ENCODE measurements at places on chromosomes 7 and 10.

- DNase-seq, result no peak
Measured at GRCh38 chr10:971150-971542, 17.1 kb upstream of the GTPBP4 start.

DNA sequence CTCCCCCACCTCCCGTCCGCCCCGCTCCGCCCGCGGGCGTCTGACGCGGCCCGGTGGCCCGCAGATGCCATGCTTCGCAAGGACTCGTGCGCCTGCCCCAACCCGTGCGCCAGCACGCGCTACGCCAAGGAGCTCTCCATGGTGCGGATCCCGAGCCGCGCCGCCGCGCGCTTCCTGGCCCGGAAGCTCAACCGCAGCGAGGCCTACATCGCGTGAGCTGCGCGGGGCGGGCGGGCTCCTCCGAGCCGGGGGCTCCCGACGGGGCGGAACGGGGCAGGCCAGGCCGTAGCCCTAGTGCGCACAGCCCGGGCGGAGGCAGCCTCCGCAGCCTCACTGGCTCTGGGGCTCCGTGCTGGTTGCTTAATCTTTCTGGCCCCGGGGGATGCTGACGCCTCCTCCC is 2.8 kb downstream of the ASIC3 start:
- DNase-seq, result peak; percentile 64

GRCh38 chr7:130409067-130409711 is 28.9 kb downstream of the CPA1 start:
- DNase-seq, result no peak

GRCh38 chr10:119100434-119101238 is 3.3 kb upstream of the DENND10 start:
- no peak for DNase-seq

GRCh38 chr7:40283391-40283790 is 148.6 kb downstream of the SUGCT start:
- no peak for DNase-seq

DNA sequence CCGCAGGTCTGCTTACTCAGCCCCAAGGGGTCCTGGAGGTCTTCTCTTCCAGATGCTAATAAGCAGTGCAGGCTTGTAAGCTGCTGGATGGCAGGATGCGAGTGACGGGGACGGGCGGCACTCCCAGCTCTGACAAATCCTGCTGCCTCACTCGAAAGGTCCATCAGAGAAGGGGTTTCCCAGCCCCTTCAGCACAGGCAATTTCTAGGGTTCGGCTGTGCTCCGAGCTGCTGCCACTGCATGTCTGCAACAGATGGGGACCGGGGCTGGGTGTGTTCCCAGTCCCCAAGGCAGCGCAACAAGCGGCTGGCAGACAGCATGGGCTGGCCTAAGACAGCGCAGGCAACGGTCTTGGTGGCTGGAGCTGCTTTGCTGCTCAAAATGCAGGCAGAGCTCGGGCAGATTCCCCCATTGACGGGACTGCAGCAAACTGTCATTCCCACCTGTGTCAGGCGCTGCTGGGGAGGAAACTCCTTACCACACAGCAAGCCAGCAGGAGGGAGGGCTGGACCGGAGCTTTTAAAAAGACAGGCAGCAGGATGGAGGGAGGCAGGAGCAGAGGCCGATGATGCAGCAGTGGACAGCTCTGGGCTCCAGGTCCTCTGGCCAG is 62.4 kb downstream of the PRKAG2 start:
- no peak for DNase-seq

- DNase-seq, result no peak
Measured at GRCh38 chr10:124996854-124997215, 54.9 kb downstream of the ZRANB1 start.

DNA sequence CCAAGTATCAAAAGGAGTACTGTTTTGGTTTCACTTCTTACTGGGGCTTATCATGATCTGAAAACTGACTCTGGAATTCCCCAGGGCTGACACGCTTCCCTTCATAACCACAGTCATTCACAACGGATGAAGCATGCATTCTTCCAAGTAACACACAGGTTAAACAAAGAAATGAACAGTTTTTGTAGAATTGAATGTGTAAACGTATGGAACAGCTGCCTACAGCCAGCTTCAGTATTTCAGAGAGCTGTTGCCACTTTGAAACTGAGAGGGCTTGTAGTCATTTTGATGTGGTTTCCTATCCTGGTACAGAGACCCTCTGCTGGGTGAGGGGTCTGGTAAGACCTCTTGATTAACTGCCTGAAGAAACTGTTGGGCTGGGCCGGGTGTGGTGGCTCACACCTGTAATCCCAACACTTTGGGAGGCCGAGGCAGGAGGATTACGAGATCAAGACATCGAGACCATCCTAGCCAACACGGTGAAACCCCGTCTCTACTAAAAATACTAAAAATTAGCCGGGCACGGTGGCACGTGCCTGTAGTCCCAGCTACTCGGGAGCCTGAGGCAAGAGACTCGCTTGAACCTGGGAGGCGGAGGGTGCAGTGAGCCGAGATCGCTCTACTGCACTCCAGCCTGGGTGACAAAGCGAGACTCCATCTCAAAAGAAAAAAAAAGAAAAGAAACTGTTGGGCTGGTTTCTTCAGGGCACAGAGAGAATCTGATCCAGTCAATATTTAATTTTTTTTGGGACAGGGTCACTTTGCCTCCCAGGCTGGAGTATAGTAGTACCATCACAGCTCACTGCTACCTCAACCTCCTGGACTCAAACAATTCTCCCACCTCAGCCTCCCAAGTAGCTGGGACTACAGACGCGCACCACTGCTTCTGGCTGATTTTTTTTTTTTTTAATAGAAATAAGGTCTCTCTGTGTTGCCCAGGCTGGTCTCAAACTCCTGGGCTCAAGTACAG is 4.7 kb downstream of the NFE2L3 start:
- peak; percentile 44 for DNase-seq

DNA sequence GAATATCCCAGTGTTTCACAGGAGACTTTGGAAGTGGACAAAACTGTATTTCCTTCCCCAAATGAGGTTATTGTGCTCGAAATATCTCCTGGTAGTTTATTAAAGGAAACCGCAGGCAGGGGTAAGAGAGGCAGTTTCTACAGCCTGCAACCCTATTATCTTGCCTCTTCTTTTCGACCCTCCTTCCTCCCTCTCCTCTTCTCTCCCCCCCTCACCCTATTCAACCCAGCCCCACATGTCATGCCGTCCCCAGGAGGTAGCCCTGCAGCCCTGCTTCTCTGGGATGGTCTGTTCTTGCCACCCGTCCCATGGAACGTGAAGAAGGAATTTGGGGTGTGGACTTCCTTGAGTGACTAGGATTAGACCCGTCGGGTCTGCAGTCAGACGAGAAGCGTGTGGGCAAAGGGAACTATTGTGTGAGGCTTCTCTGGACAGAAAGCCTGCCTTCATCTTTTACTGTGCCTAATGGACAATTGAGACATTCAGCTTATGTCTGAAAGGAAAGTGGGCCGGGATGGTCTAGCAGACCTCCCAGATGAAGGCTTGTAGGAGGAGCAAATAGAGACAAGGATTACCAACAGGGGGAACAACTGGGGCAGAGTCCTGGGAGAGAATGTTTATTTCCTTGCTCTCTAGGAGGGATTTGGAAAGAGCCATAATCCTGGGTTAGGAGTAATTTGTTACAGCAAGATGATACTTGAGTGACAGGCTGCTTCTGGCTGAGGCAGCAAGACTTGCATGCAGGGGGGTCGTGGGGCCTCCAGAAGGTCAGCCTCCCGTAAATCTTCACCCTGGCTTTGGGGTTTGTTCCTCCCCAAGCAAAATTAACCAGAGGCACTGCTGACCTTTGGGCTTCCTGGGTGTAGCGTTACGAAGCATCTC is 77.8 kb downstream of the TCF7L2 start:
- DNase-seq, result no peak

DNA sequence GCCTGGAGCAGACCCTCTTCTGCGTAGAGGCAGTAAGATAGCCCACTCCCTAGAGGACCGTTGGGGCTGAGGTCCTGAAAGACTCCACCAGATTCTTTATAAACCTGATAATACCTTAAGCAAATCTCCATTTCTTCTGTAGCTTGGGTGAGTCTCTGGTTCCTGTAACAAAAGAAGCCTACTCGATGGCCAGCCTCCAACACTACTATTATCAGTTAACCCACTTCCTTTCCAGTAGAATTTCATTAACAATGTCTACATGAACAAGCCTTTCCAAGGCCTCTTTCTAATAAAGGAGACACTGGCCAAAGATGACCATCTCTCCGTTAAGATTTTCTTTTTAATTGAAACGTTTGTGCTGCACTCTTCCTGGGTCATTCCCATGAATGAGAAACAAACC is 201.7 kb upstream of the KCTD7 start:
- no peak for DNase-seq

DNA sequence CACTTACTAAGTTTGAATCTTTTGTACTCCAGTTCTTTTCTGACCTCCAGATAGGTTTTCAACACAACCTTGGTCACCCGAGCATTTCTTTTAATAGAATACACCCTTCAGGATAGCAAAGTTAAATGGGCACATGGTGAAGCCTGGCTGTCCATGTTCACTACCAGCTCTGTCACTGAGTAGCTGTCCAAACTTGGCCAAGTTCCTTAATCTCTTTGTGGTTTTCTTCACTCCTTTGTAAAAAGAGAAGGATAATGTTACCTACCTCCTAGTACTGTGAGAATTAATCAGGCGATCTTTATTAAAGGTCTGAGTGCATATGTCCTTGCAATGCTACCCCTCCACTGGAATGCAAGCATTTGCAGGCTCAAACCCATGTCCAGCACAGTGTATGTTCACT is 128.1 kb upstream of the PTPRZ1 start:
- no peak for DNase-seq

DNA sequence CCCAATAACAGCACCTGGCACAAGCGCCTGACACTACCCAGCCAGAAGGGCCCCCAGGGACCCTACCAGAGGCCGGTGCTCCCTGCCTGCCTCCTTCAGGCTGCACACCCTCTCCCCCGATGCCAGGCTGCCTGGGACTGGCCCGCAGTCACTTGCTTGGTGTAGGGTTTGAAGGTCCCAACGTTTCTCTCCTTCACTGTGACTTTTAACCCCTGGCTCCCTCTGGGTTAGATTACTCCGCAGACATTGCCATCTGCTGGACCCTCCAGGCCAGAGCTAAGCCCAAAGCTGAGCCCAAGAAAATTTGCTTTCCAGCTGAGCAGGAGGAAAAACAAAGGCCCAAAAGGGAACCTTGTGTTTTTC is 6.9 kb downstream of the CDHR1 start:
- DNase-seq, result no peak

GRCh38 chr7:73437621-73438416 is 4.2 kb downstream of the FZD9 start:
- DNase-seq, result no peak

GRCh38 chr10:116296291-116296721 is 23.3 kb upstream of the GFRA1 start:
- DNase-seq, result no peak

DNA sequence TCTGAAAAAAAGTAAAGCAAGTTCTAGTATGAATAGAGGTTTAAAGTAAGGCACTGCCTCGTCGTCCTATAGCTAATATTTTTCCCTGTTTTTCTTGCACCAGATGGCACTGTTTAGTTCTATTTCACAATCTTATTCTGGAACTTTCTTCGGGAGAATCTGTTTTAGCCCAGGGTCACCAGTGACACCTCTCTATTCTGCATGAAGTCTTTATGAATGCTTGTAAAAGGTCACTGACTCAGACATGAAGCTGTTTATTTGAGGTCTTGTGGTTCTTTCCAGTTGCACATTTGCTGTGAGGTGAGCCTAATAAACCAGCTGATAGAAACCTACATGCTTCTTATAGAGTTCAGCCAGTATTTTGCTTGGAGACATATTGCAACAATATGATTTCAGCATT is 444.3 kb downstream of the AUTS2 start:
- DNase-seq, result no peak

- DNase-seq, result no peak
Measured at GRCh38 chr7:108083980-108084379, 46.2 kb downstream of the LAMB4 start.

DNA sequence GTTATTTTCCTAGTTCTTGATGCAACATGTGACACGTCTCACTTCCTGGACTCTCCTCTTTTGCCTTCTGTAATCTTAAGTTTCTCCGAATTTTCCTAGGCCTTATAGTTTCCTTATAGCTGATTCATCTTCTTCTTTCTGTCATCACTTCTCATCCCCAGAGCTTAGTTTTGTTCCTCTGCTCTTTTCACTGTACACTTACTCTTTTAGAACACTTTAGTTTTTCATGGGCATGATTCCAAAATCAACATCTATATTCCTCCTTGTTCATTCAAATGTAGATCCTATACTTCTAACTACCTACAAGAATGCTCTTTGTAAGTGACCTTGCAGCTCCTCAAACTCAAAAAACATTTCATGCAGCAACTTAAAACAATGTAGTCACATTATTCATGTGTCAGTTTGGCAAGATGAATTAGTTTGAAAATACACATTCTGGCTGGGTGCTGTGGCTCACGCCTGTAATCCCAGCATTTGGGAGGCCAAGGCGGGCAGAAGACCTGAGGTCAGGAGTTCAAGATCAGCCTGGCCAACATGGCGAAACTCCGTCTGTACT is 13.1 kb upstream of the SLC26A3 start:
- no peak for DNase-seq

- no peak for DNase-seq
Measured at GRCh38 chr7:107907790-107908189, 16.8 kb downstream of the DLD start.

DNA sequence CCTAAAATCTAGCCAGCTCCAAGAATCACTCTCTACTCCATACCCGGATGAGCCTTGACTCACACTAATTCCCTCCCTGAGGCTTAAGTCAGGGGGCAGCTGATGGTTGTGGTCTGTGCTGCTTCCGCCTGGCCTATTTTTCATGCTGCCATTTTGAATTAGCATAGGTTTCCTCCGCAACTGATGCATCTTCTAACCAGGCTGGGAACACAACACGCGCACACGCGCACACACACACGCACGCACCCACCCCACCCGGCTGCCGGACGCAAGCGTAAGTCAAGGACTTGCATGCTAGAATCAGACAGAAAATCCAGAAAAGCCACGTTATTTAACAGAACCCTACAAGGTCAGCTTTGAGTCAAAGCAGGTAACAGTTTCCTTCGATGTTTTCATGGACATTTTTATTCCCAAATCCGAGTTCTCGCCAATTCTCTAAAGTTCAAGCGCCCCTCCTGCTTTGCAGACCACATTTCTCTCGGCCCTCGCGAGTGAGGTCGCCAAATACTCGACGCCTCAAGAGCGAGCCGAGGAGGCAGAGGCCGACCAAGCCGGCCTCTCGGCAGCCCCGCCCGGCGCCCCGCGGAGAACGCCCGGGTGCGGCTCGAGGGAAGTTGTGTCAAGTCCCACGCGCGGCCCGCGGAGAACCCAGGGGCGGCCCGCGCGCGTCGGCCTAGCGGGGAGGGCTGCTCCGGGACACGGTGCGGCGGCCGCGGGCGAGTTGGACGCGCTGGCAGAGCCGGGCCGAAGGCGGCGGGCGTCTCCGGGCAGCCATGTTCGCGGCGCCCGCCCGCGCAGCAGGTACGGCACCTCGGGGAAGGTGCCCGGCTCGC is 961 bp downstream of the SCRN1 start:
- peak; percentile 20 for DNase-seq

DNA sequence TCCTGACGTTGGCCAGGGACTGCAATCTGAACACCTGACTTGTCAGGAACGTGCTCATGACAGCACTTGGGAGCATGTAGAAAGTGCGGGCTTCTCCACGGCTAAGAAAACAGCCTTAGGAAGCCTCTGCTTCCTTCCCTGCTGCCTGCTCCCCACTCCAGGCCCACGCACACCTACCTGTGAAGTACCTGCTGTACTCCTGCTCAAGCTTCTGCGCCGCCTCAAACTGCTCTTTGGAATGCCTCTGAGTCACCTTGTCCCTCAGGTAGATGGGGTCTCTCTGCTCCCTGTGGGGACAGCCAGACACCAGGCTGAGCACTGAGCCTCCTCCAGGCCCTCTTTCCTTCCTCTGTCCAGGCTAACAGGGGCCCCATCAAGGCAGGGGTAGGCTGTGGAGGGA is 132.7 kb downstream of the DLG5 start:
- DNase-seq, result no peak

Data from stimulated activated CD4-positive, alpha-beta T cell treated with anti-CD3 and anti-CD28 coated beads, Interleukin-2, amount 100 ng/mL, for 24 hours (primary cell).